ENCODE measurements at places on chromosomes 11 and 22.

DNA sequence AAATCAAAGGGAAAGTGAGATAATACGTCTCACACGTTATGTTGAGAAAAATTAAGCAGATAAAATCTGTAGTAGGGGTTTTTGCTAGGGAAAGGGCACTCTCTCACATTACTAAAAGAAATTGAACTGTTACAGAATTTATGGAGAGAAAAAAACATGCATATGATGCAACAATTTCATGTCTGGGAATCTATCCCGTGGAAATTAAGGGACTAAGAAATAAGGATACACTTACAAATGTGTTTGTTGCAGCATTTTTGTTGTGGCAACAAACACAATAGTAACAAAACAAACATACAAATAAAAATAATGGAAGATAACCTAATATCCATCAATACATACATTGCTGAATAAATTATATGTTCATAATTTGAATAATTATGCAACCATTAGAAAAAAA is 96.3 kb upstream of the ZBED5 start:
- DNase-seq = no peak

DNA sequence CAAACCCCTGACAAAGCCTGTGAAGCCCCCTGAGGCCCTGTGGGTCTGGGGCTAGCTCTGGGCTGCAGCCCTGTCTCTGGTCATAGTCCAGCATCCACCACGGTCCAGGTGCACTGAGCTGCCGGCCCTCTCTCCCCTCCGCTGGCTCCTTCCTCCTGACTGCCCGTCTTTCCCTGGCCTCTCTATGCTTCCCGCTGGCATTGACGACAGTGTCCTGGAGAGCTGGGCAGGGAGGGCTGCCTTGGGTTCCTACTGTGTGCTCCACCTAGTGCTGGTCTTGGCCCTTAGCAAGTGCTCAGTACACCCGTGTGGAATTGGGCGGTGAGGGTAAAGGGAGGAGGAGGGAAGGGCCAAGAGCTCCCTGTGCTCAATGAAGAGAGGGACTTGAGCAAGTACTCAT is 868 bp upstream of the MYEOV start:
- no peak for DNase-seq

- DNase-seq = no peak
Measured at GRCh38 chr11:65810046-65810868, 23.4 kb downstream of the OVOL1 start.

DNA sequence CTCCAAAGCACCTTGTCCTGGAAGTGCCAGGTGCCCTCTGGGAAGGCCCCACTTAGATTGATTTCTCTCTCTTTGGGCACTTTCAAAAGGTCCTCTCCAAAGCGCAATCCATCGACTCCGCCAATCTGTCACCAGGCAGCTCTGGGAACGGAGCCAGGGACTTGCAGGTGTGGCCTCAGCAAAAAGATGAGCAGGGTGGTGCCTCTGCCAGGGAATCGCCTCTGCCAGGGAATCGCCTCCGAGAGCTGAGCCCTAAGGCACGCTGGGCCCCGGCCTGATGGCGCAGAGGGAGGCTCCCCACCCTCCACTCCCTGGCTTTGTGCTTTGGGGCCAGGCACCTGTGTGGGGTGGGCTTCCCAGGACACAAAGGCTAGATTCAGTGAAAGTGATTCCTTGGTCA is 1391.3 kb downstream of the TBC1D22A start:
- no peak for DNase-seq

GRCh38 chr22:37351232-37351631 is 68.9 kb downstream of the CYTH4 start:
- no peak for DNase-seq
